Activated T-cell treated with anti-CD3 and anti-CD28 coated beads, Interleukin-2, amount 50 U/mL, for 1 hour (primary cell): ENCODE measurements at places on chromosomes 4 and X.

DNA sequence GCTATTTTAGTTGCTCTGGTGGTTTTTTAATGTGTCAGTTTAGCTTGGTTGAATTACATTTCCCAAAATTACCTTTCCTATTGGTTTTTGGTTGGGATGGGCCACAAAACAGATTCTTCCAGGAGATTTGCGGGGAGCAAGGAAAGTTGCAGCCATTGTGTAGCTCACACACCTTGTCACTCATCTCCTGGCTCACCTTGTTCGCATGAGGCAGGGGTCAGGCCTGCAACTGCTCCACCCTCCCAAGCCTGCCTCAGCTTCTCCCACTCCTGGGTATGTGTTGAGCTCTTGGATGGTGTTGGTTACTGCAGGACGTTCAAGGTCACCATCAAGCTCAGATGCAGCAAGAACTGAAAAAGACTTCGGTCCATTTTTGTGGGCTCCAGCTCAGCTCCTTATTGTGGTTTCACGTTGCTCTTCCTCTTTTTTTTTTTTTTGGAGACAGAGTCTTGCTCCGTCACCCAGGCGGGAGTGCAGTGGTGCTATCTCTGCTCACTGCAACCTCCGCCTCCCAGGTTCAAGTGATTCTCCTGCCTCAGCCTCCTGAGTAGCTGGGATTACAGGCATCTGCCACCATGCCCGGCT is 95.6 kb upstream of the METTL14 start:
- no peak for DNase-seq

GRCh38 chr4:11470438-11471045 is 41.8 kb upstream of the HS3ST1 start:
- no peak for DNase-seq

- no peak for DNase-seq
Measured at GRCh38 chr4:105434940-105435339, 38.9 kb downstream of the PPA2 start.

GRCh38 chrX:112941209-112941837 is 100.7 kb upstream of the AMOT start:
- DNase-seq: no peak

- DNase-seq: no peak
Measured at GRCh38 chr4:53366301-53366716, 448 bp upstream of the SCFD2 start.

DNA sequence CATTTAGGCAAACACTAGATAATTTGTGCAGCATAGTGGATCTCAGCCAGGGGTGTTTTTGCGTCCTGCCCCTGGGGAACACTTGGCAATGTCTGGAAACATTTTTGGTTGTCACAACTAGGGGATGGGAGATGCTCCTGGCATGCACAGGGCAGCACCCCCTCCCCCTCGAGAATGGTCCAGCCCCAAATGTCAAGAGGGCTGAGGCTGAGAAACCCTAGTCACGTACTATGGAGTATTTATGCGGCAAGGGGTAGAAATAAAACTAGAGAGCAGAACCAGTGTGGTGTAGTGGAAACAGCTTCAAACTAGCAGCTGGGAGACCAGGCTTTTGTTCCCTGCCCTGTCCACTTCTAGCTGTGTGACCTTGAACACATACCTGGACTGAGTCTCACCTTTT is 38.2 kb upstream of the CLCN4 start:
- DNase-seq: no peak

- DNase-seq: no peak
Measured at GRCh38 chr4:180994722-180995121, 1248.5 kb upstream of the TENM3 start.

- no peak for DNase-seq
Measured at GRCh38 chrX:129760155-129760554, 19.6 kb upstream of the SASH3 start.

- no peak for DNase-seq
Measured at GRCh38 chr4:148651991-148652390, 209.8 kb upstream of the NR3C2 start.

- no peak for DNase-seq
Measured at GRCh38 chr4:8101213-8102075, 57.2 kb downstream of the ABLIM2 start.

DNA sequence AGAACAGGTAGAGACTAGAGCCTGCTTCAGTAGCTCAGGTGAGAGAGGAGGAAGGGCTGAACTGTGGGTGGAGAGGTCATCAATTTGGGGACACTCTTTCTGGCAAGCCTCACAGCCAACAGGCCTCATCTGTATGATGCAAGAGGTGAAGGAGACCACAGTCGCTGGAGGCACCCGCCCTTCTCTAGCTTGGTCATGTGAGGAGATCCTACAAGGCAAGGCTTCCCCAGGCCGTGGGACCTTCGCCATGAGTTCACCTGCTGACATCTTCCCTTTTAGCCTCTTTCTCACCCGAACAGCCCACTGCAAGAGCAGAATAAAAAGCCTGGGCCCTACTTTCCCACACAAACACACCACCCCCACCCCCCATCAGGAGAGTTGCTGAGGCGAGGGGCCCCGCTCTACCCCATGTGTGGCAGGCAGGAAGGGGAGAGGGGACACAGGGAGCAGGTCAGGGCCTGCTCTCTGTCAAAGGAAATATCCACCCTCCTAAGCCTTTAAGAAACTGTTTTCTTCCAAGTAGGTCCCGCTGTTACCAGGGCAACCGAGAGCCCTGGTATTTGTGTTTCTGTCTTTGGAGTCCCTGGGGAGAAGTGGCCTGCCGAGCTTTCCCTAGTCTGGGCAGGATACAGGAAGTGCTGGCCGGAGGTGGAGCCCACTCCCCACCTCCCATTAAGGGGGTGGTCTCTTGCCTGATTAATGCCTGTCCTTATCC is 8.1 kb downstream of the RTL5 start:
- no peak for DNase-seq

DNA sequence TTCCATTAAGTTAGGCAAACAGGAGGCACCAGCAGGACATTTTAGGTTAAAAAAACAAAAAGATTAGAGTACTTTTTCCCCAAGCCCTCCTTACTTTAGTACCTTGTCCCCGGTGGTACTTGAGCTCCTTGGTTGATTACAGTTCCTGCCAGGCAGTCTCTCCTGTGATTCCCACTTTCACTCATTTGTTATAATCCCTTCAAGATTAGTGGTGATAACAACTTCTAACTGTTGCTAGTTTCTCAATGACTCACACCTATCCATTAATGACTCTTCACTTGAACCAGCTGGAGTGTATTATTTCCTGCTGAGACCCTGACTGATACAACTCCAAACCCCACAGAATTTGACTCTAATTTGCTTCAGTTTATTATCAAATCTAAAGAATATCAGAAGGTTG is 765.0 kb upstream of the DIAPH2 start:
- no peak for DNase-seq
